ENCODE measurements at places on chromosomes 7 and 10.

- no peak for DNase-seq
Measured at GRCh38 chr7:114419441-114420272, 5.0 kb downstream of the FOXP2 start.

DNA sequence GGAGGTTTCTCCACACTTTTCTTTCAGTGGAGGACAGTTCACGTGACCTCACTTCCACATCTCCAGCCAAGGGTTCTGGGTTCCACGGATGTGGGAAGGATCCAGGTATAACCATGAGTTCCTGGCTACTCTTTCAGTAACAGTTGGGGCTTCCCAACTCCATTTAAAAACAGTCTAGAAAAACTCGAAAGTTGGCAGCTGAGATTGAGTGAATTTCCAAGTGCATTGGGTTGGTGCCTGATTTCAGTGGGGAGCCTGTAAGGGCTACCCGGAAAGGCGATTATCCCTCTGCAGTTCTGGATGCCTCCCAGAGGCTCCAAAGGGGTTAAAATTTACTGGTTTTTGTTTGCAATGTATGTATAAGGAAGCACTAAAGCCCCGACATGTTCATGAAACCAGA is 24.3 kb downstream of the LHFPL3 start:
- no peak for DNase-seq

DNA sequence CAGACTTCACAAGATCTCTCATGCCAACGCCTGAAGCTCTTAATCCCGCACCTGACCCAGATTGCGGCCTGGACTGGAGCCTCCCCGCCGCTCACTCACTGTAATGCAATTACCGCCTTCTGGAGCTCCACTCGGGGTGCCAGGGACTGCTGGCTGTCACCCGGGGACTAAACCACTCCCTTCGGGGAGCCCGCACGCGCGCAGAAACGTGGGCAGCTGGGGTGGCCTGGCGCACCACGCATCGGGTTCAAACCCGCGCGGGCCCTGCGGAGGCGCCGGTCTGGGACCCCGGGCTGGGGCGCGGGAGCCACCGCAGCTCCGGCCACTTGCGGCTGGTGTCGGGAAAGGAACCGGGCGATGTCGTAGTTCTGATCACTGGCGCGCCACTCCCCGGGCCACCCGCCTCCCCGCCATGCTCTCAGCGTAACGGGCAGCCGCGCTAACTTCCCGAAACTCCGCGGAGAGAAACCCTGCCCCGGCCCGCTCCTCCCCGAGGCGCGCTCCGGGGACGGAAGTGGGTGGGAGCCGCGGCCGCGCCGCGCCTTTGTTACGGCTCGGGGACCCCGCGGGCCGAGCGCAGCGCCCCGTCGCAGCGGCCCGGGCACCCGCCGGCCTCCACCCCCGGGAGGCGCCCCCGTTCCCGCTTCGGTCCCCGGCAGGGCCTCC is 100.3 kb upstream of the SVIL start:
- peak; percentile 83 for DNase-seq

GRCh38 chr7:155234158-155234492 is 63.6 kb upstream of the INSIG1 start:
- DNase-seq, result no peak

GRCh38 chr10:1379601-1380000 is 323.4 kb downstream of the WDR37 start:
- peak; percentile 88 for DNase-seq

- DNase-seq, result no peak
Measured at GRCh38 chr10:78471723-78472550, 438.3 kb downstream of the RPS24 start.

DNA sequence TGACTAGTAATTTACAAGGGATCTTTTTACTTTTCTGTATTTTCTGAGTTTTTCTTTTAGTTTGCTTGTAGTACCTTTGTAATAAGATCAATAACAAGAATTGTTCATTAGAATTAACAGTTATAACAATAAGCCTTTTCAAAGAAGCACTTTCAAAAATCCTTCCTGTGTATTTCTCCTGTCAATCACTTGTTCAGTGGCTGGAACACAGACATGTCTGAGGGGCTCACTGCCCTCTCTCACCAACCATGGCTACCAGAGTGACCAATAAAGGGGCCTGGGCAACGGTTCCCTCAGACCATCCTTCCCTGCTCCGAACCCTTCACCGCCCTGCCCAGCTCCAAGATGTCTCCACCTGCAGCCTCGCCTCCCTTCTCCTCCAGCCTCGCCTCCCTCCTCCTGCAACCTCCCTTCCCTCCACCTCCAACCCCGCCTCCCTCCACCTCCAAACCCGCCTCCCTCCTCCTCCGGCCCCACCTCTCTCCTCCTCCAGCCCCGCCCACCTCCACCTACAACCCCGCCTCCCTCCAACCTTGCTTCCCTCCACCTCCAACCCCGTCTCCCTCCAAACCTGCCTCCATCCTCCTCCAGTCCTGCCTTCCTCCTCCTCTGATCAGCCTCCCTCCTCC is 353.4 kb downstream of the TNS3 start:
- DNase-seq, result peak; percentile 77

GRCh38 chr7:4014346-4015050 is 667.6 kb upstream of the FOXK1 start:
- DNase-seq, result no peak

GRCh38 chr7:47950714-47951113 is 2.4 kb upstream of the PKD1L1 start:
- peak; percentile 76 for DNase-seq

- no peak for DNase-seq
Measured at GRCh38 chr10:9814285-9814864, 1203.3 kb upstream of the CELF2 start.

DNA sequence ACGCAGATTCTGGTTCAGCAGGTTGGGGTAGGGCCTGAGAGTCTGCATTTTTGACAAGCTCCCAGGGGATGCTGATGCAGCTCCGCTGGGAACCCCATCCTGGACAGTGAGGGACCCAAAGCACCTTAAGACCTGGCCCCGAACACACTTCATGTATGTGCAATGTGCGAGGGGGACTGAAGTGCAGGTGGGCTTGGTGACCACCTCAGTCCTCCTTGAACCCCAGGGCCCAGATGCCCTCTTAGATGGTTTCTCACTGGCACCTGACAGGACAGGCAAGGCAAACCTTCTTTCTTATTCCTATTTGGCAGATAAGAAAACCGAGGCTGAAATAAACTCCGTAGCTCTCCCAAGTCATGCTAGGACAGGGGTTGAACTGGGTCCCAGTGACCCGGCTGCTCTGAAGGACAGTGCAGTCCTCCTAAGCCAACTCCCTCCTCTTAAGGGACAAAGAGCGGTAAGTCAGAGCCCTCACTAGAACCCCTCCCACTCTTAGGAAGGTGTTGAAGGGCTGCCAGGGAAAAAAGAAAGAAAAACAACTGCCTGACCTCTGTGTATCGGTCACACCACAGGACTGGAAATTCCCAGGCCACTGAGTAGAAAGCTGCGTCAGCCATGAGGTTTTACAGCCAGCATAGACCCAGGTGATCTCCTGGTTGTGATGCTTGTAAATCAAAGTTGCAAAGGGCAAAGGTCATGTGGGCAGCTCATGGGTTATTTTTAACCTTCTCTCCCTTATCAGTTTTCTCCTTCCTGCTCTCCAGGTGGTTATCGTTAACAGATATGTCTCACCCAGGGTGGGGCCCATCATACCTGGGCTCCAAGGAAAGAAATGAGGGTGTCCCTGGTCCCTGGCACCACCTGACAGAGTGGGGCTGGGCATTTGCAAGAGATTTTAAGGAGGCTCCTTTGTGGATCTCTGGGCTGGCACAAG is 90.9 kb upstream of the SMNDC1 start:
- DNase-seq, result no peak

DNA sequence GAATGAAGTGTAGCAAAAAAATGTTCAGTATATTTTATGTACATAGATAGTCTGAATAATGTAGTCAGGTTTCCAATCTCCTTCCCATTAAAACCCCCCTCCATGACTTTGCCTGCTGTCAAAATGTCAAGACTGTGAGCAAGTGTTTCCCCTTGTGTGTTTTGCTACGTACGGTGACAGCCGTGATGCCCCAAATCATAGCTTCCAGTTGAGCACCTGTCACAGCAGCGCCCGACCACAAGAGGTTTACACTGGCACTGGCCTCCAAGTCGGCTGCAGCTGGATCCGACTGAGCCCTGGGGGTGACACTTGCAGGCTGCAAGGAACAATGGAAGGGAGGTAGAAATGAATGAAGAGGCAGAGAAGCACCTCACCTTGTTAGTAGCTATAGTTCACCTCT is 62.3 kb downstream of the LAMB4 start:
- no peak for DNase-seq

DNA sequence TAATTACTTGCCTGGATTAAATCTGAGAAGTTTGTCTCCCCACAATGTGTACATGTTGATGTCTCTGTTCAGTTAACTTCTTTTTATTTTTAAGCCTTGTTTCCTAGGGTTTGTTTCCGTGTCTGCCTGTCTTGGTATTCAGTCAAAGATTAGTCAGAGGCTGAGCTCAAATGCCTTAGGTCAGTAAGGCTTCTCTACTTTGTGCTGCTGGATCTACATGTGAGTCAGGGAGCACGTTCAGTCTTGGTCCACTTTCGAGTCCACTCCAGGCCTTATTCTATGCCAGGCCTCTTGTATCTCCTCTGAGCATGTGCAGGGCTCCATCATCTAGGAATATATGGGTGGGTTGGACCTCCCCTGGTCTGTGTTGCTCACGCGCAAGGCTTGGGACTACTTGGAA is 93.3 kb upstream of the FZD8 start:
- DNase-seq, result no peak

DNA sequence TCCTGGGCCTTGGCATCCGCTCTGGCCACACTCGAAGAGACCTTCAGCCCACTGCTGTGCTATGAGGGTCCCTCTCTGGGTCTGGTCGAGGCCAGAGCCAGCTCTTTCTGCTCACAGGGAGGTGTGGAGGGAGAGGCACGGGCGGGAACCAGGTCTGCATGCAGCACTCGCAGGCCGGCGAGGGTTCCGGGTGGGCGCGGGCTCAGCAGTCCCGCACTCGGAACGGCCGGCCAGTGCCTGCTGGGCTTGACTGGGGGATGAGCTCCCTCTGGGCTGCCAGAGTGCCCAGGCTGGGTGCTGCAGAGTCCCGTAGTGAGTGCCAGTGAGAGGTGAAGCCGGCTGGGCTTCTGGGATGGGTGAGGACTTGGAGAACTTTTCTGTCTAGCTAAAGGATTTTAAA is 882.7 kb downstream of the XPNPEP1 start:
- no peak for DNase-seq

- DNase-seq, result peak; percentile 82
Measured at GRCh38 chr7:27139334-27140125, 4.0 kb downstream of the HOXA5 start.

DNA sequence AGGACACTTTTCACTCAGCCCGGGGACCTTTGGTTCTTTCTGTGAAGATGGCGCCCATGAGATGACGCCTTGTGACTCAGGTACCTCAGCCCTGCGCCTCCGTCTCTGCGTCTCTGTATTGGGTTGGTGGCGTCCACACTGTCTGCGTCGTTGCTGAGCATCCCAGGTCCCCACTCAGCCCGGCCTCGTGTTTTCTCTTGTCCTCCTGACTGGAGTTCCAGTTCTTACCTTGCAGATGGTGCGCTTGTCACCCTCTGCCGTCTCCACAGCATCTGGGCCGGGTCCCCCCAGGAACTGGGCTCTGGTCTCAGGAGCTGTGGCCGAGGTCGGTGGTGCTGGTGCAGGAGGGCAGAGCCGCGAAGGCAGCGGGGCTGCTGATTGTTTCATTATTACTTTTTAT is 150.4 kb downstream of the WDR37 start:
- DNase-seq, result no peak

DNA sequence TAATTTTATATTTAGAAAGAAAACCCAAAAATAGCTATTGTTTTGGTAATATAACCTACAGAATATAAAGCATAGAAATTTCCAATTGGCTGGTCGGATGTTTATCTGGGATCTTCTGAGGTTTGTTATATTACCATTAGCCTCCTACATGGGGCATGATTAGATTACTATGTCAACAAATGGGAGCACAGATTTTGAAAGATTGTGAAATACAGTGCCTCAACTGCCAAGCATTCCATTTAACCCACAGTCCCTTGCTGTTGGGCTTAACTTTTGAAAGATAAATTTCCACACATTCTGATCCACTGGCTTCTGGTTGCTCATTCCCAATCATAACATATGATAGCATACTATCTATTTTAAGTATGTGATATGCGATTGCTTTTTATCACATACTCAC is 455.4 kb upstream of the C7orf33 start:
- no peak for DNase-seq

- DNase-seq, result peak; percentile 57
Measured at GRCh38 chr7:130141884-130142653, 63.1 kb downstream of the TMEM209 start.

GRCh38 chr7:95908499-95908898 is 136.1 kb downstream of the DYNC1I1 start:
- DNase-seq, result no peak

- peak; percentile 43 for DNase-seq
Measured at GRCh38 chr7:147547252-147547897, 1043.2 kb upstream of the C7orf33 start.

DNA sequence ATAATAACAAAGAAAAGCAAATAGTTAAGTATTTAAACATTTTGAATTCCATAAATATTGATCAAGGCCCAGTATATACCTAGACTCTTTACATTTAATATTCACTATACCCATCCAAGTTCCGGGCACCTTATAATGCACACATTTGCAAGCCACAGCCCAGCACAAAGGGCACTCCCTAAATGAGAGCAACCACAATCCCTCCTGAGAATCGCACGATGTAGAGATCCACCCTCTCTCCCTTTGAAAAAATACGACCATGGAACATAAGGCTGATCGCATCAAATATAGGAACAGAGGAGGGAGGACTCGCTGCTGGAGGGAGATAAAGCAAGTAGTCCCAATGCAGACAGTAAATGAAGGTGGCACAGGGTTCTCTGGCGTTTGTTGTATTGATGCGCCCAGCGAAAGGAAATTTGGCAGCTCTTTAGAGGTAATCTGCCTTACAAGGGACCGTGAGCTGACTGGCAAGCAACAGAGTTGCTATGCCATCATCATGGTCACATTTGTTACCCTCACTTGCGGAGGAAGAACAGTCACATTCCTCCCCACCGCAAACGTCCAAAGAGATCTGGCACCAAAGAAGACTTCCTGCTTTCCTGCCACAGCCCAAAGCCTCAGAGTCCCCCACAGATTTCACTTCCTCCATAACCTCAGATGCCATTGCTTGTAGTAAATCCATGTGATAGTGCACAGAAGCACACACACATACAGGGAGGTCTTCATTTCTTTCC is 16.1 kb upstream of the TAS2R40 start:
- DNase-seq, result no peak

DNA sequence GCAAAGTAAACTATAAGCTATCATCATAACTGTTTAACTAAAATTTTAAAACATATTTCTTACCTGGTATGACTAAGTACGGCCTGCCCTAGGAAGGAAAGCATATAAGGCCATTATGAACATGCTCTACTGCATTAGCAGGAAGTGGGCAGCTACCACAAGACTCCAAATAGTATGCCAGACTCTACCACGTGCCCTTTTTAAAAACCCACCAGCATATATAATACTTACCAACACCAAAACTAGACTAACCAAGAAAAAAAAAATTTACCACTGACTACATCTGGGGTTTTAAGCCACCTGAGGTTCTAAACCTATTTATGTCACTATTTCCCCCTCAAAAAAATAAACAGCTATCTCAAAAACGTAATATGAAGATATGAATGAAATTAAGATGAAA is 30.1 kb downstream of the NUDCD3 start:
- no peak for DNase-seq

GRCh38 chr7:75599244-75599781 is 107.2 kb downstream of the SPDYE5 start:
- peak; percentile 94 for DNase-seq

- DNase-seq, result no peak
Measured at GRCh38 chr7:112390167-112390566, 60.1 kb upstream of the IFRD1 start.

GRCh38 chr7:32223721-32224120 is 153.5 kb upstream of the PDE1C start:
- DNase-seq, result no peak

GRCh38 chr10:8061274-8062211 is 7.1 kb downstream of the GATA3 start:
- DNase-seq, result peak; percentile 62
